ENCODE measurements at places on chromosomes 13 and 19.

- DNase-seq, result no peak
- H3K36me3 ChIP-seq, result no peaks in the 10 kb centered on the region
- H3K27ac ChIP-seq, result no peak overlapping the region
- H3K4me3 ChIP-seq, result no peak overlapping the region
- H3K27me3 ChIP-seq, result no peaks in the 10 kb centered on the region
Measured at GRCh38 chr19:3145909-3146676, 10.3 kb downstream of the GNA15 start.

- H3K36me3 ChIP-seq, result no peaks in the 10 kb centered on the region
- H3K27ac ChIP-seq, result no peak overlapping the region
- H3K4me3 ChIP-seq, result no peak overlapping the region
- no peak for DNase-seq
Measured at GRCh38 chr19:38815059-38816001, 2.6 kb upstream of the LGALS4 start.

GRCh38 chr13:61695147-61695546 is 279.5 kb upstream of the PCDH20 start:
- H3K27ac ChIP-seq, result no peak overlapping the region
- H3K36me3 ChIP-seq, result no peaks in the 10 kb centered on the region
- no peak overlapping the region for H3K4me3 ChIP-seq
- no peak for DNase-seq

- no peak for DNase-seq
- H3K4me3 ChIP-seq, result no peak overlapping the region
- H3K36me3 ChIP-seq, result no peaks in the 10 kb centered on the region
- H3K27ac ChIP-seq, result no peak overlapping the region
- H3K4me1 ChIP-seq, result peaks cover 19% of the 10 kb centered on the region
- H3K27me3 ChIP-seq, result no peaks in the 10 kb centered on the region
Measured at GRCh38 chr13:110358381-110358780, 51.3 kb downstream of the COL4A2 start.

DNA sequence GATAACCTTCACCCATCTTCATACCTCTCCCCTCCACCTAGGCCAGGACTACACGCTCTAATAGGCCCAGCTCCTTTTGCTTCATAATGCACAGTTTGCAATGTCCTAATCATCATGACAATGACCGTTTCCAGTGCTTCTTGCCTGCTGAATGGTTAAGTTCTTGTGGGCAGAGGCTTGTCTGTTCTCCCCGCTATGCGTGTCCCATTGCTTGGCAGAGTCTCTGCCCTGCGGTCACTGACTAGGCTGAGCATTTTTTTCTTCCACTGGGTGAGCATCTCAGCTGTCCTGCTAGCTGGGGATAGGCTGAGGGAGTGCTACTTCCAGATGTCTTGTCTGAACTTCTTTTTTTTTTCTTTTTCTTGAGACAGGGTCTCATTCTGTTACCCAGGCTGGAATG is 314.7 kb downstream of the UQCRFS1 start:
- H3K27me3 ChIP-seq, result no peaks in the 10 kb centered on the region
- no peak overlapping the region for H3K4me3 ChIP-seq
- DNase-seq, result no peak
- H3K36me3 ChIP-seq, result no peaks in the 10 kb centered on the region
- H3K4me1 ChIP-seq, result no peaks in the 10 kb centered on the region

DNA sequence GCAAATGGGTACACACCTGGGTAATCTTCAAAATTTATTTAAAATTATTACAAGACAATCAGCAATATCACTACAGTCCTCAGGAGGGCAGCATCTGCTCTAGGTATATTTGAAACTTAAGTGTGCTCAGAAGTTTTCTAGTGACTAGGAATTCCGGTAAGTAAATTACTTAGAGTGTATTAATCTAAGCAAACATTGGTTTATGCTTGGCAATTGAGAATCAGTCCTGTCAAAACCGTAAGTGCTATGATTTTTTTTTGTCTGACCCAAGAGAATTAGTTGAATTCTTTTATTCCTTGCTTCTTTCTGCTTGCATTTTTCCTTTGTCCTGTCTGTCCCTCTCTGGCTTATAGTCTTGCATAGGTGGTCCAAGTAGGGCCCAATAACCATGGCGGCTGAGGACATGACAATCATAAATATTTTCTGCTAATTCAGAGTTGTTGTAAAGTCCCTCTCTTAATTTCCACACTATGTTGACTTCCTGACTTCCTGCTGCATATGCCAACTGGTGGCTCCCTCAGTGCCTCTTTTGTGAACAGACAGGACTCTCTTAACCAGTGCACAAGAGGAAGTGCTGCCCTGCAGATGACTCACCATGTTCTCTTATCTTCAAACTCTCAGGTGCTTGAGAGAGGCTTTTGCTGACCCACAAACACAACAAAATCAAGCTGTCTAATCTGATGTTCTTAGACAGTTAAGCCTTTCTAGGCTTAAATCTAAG is 82.2 kb downstream of the SLAIN1 start:
- no peaks in the 10 kb centered on the region for H3K27me3 ChIP-seq
- H3K4me1 ChIP-seq, result no peaks in the 10 kb centered on the region
- no peak for DNase-seq
- no peaks in the 10 kb centered on the region for H3K36me3 ChIP-seq
- H3K4me3 ChIP-seq, result no peak overlapping the region

GRCh38 chr19:45771311-45771933 is 2.4 kb upstream of the SIX5 start:
- H3K36me3 ChIP-seq, result no peaks in the 10 kb centered on the region
- H3K4me3 ChIP-seq, result no peak overlapping the region
- H3K27me3 ChIP-seq, result no peaks in the 10 kb centered on the region
- no peak for DNase-seq
- peak overlapping the region; percentile 91 for H3K27ac ChIP-seq

Data from vagina (tissue), 2 donors.